ENCODE measurements at places on chromosomes 1 and 21.

DNA sequence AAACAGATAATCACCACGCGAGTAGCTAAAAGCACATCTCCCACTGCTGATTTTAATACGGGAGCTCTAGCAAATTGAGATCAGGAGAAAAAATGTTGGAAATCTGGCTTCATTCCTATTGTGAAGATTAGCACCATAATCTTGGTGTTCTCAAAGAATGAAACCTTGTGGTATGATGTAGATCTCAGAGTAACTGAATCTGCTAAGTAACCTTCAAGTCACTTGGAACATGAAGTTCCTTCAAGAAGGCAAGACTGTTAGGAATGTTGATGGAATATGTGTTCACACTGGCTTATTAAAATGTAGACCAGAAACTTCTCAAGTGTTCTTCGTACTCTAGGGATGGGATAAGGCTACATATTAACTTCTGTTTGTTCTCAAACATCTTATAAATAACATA is 117.4 kb upstream of the CHRM3 start:
- no peaks in the 10 kb centered on the region for H3K27me3 ChIP-seq
- no peaks in the 10 kb centered on the region for H3K36me3 ChIP-seq
- no peak overlapping the region for H3K27ac ChIP-seq
- H3K4me3 ChIP-seq, result no peak overlapping the region
- H3K4me1 ChIP-seq, result no peaks in the 10 kb centered on the region

DNA sequence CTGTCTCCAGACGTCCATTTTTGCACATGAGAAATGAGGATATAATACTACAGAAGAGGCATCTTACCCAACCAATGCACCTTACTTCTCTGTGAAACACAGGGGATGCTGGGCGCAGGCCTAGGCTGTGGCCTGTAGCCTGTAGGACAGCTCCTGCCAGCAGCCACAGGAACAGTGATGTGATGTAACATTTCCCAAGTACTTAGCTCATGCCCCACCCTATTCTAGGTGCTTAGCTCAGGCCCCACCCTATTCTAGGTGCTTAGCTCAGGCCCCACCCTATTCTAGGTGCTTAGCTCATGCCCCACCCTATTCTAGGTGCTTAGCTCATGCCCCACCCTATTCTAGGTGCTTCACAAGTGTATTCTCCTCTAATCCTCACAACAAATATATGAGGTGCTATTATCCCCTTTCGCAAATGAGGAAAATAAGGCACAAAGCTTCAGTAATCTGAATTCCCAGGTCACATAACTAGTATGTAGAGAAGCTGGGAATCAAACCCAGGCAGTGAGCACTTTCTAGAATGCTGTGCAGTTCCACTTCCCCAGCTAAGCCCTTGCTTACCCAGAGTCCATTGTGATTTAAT is 4.6 kb upstream of the NAXE start:
- no peaks in the 10 kb centered on the region for H3K4me1 ChIP-seq
- DNase-seq, result no peak
- no peaks in the 10 kb centered on the region for H3K36me3 ChIP-seq
- H3K27me3 ChIP-seq, result no peaks in the 10 kb centered on the region
- H3K27ac ChIP-seq, result no peak overlapping the region

- peaks cover 3% of the 10 kb centered on the region for H3K4me1 ChIP-seq
- H3K27me3 ChIP-seq, result no peaks in the 10 kb centered on the region
- H3K4me3 ChIP-seq, result no peak overlapping the region
- no peaks in the 10 kb centered on the region for H3K36me3 ChIP-seq
- DNase-seq, result no peak
- no peak overlapping the region for H3K27ac ChIP-seq
These were observed 8.8 kb downstream of the MAGI3 start for GRCh38 chr1:113399062-113399583.

DNA sequence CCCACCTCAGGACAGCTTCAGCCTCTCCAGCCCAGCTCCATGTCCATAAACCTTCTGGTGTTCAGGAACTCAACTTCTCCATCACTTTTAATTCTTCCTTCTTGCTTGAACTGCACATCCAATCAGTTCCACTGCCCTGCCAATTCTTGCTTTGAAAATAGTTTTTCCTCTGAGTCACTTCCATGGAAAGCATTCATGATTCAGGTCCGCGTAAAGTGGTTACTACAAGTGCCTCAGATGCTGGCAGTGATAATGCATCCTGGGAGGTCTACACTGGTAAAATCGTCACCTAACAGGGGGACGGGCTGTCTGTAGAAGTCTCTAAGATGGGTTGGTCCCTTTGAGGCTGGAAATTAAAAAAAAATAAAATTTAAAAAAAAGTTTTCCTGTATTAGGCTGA is 25.9 kb upstream of the RCAN1 start:
- no peaks in the 10 kb centered on the region for H3K27me3 ChIP-seq
- H3K36me3 ChIP-seq, result no peaks in the 10 kb centered on the region
- no peak overlapping the region for H3K27ac ChIP-seq
- DNase-seq, result no peak
- H3K4me3 ChIP-seq, result no peak overlapping the region
- H3K4me1 ChIP-seq, result no peaks in the 10 kb centered on the region

GRCh38 chr21:27189870-27190269 is 223.0 kb upstream of the ADAMTS5 start:
- H3K27me3 ChIP-seq, result no peaks in the 10 kb centered on the region
- H3K4me3 ChIP-seq, result no peak overlapping the region
- H3K36me3 ChIP-seq, result no peaks in the 10 kb centered on the region
